ENCODE measurements at places on chromosomes 1 and 21. TPM values are rescaled to one million over a fixed set of nuclear protein-coding genes. Genes with fewer than 3 reads are reported as not detected.

Gene HEATR1
- total RNA-seq, result 29.9 TPM

- DNase-seq, result no peak
These were observed 472.4 kb downstream of the SETD4 start for GRCh38 chr21:35587841-35588380.

GRCh38 chr1:181936768-181937581 is 124.5 kb downstream of the ZNF648 start:
- peak; percentile 39 for DNase-seq

- no peak for DNase-seq
These were observed 5.5 kb downstream of the MFSD2A start for GRCh38 chr1:39960431-39960958.

- DNase-seq, result no peak
These were observed 32.1 kb upstream of the MX1 start for GRCh38 chr21:41393876-41394465.

DNA sequence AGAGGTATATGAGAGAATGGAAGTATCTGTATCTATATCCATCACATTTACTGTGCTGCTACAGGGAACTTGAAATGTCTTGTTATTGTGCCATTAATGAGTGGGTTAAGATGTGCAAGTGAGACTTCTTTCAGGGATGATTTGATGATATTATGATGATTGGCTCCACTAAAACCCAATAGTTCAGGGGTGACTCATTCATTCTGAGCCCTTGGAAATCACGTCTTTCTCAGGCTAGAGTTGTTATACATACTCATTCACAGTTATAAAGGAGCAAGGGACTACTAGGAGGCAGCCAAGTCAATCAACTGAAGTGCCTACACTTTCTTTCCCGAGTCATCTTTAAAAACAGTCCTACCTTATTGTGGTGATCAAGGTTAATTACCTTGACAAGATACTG is 1109.8 kb upstream of the B3GALT2 start:
- no peak for DNase-seq

GRCh38 chr1:38003261-38004250 is 1.8 kb downstream of the FHL3 start:
- DNase-seq, result no peak

DNA sequence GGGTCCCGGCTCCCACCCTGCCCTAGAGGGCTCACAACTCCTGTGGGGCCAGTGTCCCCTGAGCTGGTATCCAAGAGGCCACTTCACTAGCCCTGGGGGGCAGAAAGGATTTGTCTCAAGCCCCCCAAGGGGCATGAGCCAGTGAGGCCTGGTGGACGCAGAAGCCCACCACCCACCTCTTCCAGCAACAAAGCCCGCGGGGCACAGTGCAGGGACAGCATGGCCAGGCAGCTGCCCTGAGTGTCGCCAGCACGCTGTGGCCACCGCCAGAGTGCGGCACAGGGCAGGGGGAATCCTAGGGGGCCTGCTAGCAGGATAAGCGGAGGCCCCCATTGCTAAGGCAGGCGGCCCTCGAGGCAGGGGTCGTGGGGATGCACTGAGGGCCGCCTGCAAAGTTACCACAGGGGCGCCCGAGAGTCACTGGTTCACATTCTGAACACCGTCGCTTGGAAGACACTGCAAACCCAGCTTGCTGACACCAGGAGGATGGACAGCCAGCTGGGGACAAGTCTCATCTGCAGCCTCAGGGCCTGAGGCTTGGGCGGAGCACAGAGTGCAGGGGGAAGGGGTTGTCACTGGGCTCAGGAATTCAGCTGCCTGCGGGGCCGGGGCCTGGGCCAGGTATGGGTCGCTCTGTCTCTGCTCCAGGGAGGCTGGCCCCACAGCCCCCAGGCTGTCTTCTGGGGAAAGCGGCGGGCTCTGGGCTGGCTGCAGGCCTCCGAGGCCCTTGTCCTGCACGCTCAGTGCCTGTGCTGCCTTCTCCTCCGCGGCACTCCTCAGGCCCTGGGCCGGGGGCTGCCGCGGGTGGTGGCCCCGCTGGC is 26.8 kb downstream of the SLC19A1 start:
- no peak for DNase-seq

Gene SELL
- not detected for total RNA-seq

- DNase-seq, result no peak
These were observed 1.2 kb upstream of the PTTG1IP start for GRCh38 chr21:44874497-44875315.

GRCh38 chr1:214824763-214825162 is 221.8 kb downstream of the CENPF start:
- no peak for DNase-seq

DNA sequence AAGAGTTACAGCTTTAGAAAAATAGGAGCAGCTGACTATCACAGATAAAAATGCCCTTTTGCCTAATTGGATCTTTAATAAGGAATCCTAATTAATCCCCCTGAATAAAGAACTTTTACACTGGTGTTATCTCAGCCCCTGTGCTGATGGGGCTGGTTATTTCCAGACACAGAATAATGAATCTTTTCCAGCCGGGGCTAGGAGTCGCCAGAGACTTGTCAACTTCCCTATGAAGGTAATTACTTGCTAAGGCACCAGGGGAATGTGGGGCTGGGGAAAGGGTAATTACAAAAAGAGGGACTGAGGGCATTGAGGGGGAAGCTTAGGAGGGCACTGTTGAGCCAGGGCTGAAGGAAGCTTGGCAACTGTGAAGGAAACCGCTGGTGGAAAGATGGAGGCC is 34.5 kb downstream of the HMGB4 start:
- DNase-seq, result no peak

Gene CR1L
- total RNA-seq, result not detected

DNA sequence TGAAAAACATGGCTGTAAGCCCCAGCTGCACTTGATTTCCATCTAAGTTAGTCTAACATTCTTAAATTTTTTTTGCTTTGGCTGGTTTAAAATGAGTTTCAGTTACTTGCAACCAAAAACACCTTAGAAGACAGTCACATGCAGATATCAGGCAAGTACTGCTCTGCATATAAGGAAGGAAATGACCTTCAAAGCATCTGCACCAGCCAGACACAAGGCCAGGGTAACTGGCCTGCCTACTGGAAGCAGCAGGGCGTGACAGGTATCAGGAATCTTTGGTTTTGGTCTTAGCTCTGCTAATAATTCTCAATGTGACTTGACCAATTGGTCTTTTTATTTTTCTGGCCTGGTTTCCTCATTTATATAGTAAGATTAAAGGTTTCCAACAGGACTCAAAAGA is 33.5 kb downstream of the SCYL3 start:
- DNase-seq, result no peak

DNA sequence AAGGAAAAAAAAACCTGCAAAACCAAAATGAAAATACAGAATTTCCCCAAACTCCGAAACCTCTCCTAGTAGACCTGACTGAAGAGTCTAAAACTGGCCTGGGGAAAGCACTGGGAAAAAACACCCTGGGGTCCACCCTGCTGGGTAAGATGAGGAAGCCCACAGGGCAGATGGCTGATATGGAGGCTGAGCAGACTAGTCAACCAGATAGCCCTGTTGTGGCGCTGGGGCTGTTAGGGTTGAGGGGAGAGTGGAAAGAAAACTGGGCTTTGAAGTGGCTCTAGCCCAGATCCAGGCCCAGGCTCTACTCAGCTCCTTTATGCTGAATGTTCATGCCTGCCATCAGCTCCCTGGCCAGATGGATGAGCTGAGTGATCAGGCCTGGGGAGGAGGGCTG is 6.8 kb upstream of the SLAMF1 start:
- no peak for DNase-seq

DNA sequence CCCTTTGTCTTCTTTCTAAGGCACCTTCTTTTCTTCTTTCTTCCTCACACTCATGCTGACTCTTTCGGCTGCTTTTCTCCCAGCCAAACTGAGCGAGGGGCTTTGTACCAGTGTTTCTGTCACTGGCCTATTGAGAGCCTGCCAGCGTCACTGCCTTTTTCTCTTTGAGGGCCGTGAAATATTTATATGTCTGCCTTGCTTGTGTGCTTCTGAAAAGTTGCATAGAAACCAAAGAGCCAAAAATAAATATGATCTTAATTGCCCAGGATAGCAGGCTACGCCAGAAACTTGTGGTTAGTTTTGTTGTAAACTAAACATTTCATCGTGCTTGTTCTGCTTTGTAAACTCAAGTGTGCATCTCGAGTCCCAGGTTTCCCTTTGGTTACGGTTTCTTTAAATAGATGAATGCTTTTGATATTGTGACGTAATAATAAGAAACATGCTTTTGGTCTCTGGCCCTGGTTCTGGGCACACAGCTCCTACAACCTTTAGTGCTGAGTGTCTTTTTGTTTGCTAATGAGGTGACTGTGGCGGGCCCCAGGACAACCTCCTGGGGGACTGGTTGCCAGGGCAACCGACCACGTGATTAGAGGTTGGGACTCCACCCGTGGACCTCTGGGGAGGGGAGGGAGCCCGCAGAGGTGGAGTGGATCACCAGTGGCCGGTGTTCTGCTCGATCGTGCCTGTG is 10.8 kb downstream of the SLC37A1 start:
- DNase-seq, result no peak

Gene GBP5
- not detected for total RNA-seq

DNA sequence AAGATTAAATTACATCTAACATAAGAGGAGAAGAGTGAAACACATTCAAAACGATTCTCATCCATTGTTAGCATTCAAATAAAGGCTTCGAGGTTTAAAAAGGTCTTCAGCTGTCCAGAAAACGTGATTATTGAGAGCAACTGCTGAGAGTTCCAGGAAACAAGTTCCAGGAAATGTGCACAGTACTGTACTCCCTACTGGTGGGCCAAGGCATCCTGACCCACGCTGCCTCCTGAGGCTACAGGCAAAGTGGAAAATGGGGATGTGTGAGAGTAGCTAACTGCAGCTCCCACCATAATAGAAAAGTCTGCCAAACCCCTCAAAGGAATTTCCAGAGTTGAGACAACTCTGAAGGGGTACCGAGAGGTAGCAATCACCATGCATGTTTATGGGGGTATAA is 2.0 kb downstream of the VAV3 start:
- no peak for DNase-seq

DNA sequence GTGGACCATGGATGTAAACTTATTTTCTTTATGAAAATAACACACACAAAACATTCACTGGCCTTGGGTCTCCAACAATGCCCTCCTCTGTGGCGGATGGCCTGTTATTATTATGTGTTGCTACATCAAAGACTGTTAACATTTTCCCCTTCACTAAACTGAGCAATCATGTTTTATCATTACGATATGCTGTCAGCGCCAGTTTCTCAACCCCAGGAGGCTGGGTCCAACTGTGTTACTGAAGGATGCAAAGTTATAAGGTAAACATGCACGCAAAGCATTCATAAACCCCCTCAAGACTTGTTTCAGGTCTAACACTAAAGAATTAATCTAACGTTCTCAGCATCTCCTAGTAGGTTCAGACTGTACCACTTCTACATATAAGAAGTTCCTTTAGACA is 6.0 kb upstream of the DUSP10 start:
- DNase-seq, result no peak

DNA sequence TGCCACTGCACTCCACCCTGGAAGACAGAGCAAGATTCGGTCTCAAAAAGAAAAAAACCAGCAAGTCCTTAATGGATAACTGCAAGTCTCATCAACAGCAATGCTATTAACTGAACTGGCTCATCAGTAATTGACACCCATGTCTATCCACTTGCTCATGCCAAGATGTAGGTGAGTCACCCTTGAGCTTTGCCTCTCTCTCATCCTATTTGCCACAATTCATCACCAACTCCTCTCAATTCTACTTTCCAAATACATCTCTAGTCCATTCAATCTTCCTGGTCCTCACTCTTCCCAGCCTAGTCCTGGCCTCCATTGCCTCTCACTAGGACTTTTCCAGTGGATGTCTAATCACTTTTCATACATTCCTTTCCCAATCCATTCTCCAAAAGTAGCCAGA is 103.7 kb upstream of the PRMT6 start:
- peak; percentile 22 for DNase-seq

- DNase-seq, result no peak
These were observed 336.6 kb upstream of the LYPLAL1 start for GRCh38 chr1:218837051-218837450.

GRCh38 chr21:15793550-15794235 is 63.9 kb downstream of the USP25 start:
- no peak for DNase-seq

GRCh38 chr1:185317034-185317885 is at the start of gene IVNS1ABP:
Gene IVNS1ABP, minus strand, starts transcription at chr1:185317243. Its CDS starts 7,750 bp downstream, at chr1:185309493.
- peak; percentile 59 for DNase-seq

Gene S100B
- total RNA-seq, result not detected

Gene B3GALT5
- 7.8 TPM for total RNA-seq

GRCh38 chr1:181485287-181486097 is 2.2 kb downstream of the CACNA1E start:
- no peak for DNase-seq

DNA sequence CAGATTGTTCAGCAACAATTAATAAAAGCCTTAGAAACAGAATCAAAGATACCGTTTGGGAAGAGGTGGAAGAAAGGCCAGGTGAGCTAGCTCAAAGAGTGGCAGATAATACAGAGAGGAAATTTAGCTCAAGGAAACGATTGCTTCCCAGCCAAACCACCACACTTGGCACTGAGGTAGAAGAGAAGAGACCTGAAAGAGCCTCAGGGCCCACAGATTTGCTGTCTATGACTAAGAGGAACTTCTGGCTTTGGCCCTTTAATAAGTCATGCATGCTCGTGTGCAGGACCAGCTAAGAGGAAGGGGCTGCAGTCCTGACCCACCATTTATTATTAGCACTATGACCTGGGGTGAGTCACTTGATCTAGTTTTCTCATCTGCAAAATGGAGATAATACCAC is 72.8 kb upstream of the BCL10 start:
- no peak for DNase-seq

- DNase-seq, result no peak
These were observed 138.1 kb downstream of the NR5A2 start for GRCh38 chr1:200165493-200166220.

DNA sequence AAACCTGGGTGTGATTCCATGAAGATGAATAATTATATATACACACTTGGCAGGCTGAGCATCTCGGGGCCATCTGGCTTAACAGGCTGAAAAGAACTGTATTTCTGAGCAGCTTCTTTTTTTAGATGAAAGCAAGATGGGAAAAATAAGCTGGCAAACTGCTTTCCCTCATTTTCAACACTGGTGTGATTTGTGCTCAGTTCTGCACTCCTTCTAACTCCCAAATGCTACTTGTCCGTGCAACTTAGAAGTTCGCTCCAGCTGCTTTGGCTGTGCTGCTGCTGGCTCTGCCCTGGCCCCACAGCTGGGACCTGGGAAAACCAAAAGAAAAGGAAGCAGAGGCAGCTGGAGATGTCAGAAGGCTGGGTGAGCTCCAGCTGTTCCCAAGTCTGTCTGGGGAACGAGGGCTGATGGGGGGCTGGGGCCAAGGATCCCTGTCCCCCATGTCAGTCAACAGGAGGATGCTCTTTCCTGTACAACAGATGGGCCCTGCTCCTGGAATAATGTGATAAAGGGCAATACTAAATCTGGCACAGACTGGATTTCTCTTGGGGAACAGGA is 44.9 kb downstream of the PAFAH2 start:
- no peak for DNase-seq

Measured in epithelial cell of proximal tubule (primary cell).